ENCODE measurements at places on chromosomes 13 and 19. TPM values are rescaled to one million over a fixed set of nuclear protein-coding genes. Genes with fewer than 3 reads are reported as not detected.
A peak's percentile ranks its signal among the peaks of the same experiment; 100 is the strongest.

GRCh38 chr13:77094773-77095172 lies 67.8 kb upstream of the FBXL3 start:
- DNase-seq, result no peak

DNA sequence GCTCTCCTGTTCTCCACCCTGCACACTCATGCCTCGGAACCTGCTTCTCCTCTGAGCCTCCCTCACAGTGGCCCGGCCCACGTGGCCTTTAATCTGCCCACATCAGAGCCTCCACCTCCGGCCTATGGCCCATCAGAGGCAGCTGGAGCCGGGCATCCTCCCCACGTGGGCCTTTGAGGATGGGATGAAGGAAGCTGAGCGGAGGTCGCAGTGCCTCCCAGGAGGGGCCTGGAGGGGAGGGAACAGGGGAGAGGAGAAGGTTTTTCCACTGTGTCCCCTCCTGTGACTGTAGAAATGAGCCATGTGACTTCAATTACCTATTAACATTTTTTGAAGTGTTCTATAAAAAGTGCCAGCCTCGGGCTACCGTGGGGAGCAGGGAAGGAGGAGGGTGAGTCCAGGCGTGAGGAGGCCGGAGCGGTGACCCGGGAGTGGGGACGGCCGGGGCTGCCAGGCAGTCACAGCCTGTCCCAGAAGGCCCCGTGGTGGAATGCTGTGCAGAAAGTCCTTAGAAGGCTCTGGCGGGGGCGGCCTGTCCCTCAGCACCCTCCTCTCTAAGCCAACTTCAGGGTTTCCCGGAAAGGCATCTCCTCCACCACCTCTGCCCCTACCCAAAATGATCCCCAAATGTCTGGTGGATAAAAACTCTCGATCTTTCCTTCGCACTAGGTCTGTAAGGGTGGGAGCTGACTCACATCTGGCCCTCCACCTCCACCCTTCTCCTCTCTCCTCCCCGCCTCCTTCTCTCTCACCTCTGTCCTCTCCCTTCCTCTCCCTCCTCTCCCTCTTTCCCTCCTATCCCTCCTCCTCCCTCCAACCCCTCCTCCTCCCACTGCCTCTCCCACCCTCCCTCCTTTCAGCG lies 24.8 kb upstream of the SLC1A5 start:
- DNase-seq, result no peak

GPR183 gene
- total RNA-seq, result 1.8 TPM

GRCh38 chr13:110748271-110748670 lies 34.8 kb downstream of the ING1 start:
- DNase-seq, result no peak

ADGRE2 gene
- total RNA-seq, result 5.3 TPM

NOVA2 gene
- total RNA-seq, result 0.47 TPM

GRCh38 chr19:6730153-6730804 lies 7.1 kb downstream of the GPR108 start:
- peak; percentile 97 for DNase-seq

DNA sequence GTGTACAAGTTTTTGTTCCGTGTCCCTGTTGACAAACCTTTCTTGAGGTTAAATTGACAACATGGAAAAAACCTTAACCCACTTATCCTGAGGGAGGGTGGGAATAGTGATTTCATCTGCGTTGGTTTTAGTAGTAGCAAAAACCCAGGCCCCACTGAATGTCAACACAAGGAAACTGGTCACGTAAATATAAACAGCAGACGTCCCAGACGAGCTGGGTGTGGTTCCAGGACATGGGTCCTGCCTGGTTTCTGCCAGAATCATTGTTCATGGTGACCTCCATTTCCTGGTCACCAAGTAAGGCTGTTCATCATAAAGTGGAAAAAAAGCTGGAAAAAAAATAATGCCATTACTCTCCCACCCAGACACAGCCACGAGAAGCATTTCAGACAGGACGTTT lies 16.9 kb upstream of the F2RL3 start:
- no peak for DNase-seq

ONECUT3 gene
- total RNA-seq, result not detected

DNA sequence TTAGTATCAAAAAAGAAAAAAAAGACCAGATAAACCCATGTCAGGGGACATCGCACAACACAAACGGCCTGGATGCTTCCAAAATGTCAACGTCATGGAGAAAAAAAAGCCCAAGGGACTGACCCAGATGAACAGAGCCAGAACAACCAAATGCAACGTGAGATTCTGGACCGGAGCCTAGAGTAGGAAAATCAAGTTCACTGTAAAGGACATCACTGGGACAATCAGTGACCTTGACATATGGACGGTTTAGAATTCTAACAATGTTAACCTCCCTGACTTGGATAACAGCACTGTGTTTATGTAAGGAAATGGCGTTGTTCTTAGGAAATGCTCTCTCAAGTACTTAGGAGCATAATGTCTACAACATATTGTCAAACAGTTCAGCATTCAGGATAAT lies 15.1 kb upstream of the EMP3 start:
- no peak for DNase-seq

CTXN1 gene
- total RNA-seq, result 0.08 TPM

DNA sequence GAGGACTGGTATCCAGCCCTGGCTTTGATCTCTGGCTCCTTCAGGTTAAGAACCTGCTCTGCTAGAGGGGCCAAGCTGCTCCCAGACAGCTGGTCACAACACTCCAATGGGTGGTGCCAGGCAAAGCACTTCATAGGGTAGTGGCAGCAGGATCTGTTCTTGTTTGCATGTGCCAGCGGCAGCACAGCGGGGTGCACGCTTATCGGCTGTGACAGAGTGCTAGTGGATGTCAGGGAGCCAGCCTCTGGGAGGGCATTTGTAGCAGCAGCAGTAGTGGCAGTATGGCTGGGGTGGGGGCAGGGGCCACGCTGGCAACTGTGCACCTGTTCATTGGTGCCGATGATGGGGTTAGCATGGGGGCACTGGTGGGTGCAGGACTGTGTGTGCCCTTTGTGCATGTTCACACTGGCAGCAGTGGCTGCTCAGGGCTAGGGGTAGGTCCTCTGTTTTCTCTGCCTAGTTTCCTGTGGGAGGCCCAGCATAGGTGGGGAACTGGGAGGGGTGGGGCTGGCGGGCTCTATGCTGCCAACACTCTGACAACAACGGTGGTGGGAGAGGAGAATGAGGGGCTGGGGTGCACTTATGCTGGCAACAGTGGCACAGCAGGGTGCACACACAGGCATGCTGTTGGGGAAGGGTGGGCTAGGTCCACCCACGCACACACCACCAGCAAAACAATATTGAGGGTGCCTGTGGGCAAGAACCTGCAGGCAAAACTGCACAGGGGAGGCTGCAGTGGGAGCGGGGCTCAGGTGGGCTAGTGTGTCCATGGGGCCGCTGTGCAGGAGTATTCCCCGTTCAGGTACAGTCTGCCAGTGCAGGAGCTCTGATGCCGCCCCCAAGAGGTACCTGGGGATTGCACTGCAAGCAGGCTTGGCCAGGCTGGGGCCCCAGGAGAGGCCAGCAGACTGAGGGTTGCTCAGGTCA lies 19.3 kb downstream of the AP1M1 start:
- no peak for DNase-seq

GRCh38 chr13:110055089-110055488 lies 251.9 kb downstream of the COL4A1 start:
- DNase-seq, result no peak

DNA sequence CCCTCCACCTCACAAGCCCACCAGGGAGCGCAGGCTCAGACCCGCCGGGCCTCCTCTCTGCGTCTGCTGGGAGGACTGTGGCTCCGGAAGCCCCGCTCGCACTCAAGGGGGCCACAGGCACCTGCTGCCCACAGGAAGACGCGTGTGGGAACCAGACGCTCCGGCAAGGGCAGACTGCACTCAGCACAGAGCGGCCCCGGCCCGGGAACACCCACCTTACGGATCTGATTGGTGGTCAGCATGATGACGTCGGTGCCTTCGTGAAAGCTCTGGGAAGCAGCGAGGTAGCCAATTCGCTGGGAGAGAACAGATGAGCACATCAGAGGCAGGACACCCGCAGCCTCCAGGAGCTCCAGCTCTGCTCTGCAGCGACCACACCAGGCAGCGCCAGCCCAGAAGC lies 14.6 kb downstream of the AP3D1 start:
- DNase-seq, result no peak

OR7A17 gene
- total RNA-seq, result not detected

GRCh38 chr19:14343286-14343685 lies 38.0 kb upstream of the ADGRE5 start:
- no peak for DNase-seq

ZNF225 gene
- 2.3 TPM for total RNA-seq

DNA sequence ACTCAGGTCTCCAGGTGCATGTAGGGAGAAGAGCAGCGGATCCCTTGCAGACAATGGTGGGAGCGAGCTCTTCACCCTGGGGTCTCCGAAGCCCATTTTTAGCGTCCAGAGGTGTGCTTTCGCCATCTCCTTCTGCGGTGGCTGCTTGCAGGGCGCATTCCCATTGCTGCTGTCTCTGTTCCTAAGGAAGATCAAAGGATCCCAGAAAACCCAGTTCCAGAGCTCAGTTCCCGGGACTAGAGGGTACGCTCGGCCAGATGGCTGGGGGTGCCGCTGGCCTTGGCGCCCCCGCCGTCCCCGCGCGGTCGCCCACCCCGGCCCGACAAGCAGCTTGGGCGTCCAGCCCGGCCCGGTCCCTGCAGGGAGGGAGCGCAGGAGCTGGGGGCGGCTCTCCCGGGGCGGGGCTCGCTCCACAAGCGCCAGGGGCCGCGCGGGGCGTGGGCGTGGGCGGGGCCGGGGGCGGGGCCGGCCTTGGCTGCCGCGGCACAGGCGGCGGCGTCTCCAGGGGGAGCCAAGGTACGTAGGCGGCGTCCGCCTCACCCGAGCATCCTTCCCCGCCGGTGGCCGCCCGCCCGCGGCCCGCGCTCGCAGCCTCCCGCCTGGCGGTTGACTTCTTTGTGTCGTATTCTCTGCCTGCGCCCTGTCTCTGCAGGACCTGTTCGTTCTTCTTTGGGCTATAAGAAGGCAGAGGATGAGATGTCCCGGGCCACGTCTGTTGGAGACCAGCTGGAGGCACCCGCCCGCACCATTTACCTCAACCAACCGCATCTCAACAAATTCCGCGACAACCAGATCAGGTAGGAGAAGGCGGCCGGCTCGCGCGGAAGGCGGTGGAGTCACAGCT lies 96.8 kb downstream of the ATP8A2 start:
- peak; percentile 36 for DNase-seq

DNA sequence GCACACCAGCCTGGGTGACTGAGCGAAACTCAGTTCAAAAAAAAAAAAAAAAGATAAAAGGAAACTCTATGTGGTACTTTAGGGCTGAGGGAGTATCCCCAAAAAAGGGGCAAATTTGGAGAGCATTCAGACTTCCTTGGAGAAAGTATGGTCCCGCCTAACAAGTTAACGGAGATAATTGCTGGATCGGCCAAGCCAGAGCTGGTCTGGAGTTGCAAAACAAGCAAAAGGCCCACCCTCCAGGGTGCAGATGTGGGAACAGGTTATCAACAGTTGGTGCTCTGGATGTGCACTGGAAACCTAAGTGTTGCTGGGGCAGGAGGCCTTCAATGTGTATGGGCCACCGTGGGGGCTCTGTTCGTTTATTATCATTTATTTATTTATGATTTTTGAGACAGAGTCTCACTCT lies 2.8 kb downstream of the IQCN start:
- DNase-seq, result no peak

DNA sequence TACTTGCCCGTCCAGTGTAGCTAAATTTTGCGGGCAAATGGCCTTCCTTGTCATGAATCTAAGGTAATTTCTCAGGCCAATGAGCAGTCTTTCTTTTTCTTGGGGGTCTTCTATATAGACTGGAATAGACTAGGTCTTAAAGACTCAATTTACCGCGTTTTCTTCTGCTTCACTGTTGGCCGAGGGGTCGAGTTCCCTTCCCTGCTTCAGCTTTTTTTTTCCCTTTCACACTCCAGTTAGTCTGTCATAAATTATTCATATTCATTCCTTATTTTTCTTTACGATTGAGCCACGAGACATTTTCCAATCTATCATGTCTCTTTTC lies 276 bp downstream of the ALG11 start:
- DNase-seq, result no peak

GRCh38 chr19:14507704-14508542 lies 10.3 kb downstream of the DNAJB1 start:
- no peak for DNase-seq

PEG3 gene
- total RNA-seq, result 12.8 TPM

WDR62 gene
- total RNA-seq, result 0.59 TPM

DNA sequence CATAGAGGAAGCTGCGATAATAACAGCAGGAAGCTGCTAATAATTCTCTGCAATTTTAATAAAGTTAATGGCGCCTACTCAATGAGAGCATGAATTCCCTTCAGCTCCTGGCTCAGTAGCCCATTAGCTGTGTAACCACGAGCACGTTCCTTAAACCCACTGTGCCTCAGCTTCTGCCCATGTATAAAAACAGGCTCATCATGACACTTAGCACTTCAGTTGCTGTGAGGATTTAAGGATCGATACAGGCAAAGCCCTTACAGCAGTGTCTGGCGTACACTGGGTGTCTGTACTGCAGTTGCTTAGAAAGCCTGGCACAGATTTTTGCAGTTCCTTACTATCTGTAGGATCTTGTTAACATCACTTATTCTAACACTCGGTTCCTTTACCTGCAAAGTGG lies 673.4 kb upstream of the ARGLU1 start:
- no peak for DNase-seq

DNA sequence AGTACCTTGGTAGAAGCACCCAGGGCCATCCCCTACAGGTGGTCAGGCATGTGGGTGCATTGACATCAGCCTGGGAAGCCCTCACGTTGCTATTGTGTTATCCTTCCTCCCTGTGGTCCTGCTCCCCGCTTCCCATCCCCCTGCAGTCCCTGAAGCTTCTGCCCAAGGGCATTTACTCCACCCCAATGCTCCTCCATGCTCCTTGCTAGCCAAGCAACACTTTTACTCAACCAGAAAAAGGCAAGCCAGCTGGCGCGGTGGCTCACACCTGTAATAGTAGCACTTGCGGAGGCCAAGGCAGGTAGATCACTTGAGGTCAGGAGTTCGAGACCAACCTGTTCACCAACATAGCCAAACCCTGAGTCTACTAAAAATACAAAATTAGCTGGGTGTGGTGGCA lies 54.8 kb upstream of the LATS2 start:
- no peak for DNase-seq

COX7A1 gene
- total RNA-seq, result 0.17 TPM

DNA sequence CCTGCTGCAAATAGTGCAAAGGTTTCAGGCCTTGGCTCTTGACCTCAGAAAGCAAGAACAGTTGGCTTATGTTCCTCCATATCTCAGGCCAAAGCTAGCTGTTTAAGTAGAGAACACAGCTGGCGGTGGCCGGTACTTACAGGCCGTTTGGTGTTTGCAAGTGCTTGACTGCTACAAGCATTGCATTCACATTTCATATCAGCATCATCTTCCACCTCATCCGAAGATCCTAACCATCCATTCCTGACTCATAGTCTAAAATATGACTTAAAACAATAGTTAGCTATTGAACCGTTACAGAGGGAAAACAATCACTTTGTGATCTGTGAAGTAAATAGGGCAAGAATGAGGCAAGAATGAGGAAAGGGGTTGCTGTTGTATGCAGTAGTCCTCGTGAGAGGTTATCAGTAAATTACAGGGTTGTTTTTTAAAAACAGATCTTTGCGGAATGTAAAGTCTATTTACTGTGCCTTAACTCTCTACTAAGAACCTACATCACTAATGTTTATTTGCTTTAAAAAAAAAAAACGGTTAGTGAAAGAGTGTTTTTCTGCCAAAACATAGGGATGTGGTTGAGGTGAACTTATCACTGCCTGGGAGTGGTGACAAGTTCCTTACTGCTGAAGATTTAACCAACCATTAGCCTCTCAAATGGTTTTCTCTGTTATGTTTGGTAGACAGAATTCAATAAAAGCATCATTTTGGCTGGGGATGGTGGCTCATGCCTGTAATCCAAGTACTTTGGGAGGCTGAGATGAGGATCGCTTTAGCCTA lies 21.6 kb upstream of the WDR88 start:
- DNase-seq, result no peak
